ENCODE measurements at places on chromosomes 11 and 22.
A peak's percentile ranks its signal among the peaks of the same experiment; 100 is the strongest.

DNA sequence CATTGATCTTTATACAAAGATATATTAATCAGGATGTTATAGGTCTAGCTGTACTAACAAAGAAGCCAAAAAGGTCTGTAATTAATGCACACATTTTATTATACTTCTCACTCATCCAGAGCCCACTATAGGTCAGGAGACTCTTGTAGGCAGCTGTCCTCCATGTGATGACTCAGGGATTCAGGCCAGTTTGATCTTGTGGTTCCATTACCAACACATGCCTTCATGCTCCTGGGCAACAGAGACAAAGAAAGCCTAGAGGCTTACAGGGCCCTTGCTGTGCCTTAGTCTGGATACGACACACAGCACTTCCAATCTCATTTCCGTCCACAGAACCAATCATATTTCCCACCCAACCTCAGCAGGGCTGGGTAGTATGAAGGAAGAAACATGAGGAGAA is 150.3 kb upstream of the NCAM1 start:
- no peak for DNase-seq

DNA sequence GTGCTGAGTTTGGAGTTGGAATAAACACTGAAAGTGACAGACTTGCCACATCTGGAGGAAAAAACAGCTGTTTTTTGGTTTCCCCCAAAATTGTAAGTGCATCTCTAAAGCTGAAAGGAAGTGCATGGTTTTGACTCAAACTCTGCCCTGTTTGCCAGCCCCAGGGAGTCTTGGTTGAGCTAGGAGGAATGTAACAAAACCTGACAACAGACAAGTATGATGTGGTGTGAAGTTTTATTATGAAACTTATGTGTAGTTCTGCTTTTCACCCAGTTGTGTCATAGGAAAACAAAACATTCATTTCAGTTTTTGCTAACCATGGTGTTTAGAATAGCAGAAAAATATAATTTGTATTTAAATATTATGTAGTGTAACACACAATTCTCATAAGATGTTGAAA is 31.7 kb upstream of the PDE3B start:
- DNase-seq = no peak

DNA sequence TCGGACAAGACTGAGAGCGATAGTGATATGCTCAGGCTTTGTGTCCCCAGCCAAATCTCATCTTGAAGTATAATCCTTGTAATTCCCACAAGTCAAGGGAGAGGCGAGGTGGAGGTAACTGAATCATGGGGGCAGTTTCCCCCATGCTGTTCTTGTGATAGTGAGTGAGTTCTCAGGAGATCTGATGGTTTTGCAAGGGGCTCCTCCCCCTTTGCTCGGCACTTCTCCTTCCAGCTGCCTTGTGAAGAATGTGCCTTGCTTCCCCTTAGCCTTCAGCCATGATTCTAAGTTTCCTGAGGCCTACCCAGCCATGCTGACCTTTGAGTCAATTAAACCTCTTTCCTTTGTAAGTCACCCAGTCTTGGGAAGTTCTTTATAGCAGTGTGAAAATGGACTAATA is 7.5 kb upstream of the FOLR2 start:
- DNase-seq = no peak

DNA sequence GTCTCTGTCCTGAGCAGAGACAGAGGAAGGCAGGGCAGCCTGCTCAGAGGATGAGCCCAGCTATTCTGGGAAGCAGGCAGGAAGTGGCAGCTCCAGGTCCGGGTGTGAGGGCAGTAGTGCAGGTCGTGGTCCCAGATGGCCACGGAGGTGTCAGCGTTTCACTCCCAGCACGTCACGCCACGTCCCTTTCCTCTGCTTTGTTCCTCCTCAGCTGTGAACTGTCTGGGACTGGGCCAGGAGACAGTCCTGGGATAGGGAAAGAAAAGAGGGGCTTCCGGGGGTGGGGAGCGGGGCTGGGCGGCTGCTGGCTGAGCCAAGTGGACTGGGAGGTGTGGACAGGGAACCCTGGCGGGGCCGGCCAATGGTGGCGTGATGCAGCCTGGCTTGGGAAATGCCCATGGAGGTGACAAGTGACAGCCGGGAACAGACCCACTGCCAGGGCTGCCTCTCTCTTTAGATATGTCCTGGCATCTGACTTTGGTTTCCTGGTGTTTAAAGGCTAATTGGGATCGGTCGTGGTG is 64.7 kb downstream of the KCNQ1 start:
- DNase-seq = peak; percentile 0

- DNase-seq = no peak
Measured at GRCh38 chr22:30541961-30542810, 4.4 kb downstream of the SEC14L6 start.

DNA sequence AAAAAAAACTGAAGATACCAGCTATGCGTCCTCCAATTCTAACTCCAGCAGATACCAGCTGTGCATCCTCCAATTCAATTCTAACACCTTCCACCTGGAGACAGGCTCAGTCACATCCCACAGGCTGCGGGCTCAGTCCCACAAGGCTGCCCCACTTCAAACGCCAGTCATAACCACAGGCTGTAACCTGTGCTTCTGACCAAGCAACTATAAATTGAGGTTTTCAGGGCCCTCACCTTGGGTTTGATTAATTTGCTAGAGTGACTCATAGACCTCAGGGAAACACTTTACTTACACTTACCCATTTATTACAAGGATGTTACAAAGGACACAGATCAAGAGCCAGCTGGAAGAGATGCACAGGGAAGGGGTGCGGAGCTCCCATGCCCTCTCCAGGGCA is 32.4 kb upstream of the MSANTD2 start:
- no peak for DNase-seq

GRCh38 chr11:109150581-109150980 is 271.4 kb upstream of the C11orf87 start:
- no peak for DNase-seq

- no peak for DNase-seq
Measured at GRCh38 chr11:131353766-131354165, 16.6 kb upstream of the NTM start.

- no peak for DNase-seq
Measured at GRCh38 chr22:31952472-31952871, 8.1 kb downstream of the YWHAH start.

DNA sequence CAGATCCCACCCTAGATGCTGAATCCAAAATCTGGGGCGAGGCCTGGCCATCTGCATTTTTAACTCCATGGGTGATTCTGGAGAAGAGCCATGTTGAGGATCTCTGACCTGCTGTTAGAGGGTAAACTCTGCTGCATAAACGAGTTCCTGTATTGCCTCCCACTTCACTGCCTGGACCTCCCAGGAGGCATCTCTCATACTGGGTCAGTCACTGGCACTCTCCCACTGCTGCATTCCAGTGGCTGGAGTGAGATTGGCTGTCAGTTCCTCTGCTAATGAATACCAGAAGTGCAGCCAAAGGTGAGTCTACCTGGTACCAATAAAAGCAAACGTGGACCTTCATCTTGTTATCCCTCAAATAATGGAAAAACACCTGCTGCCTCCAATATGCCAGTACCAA is 10.3 kb downstream of the POLDIP3 start:
- DNase-seq = no peak

GRCh38 chr11:12222055-12222792 is 111.8 kb downstream of the MICAL2 start:
- DNase-seq = no peak

- DNase-seq = no peak
Measured at GRCh38 chr11:26227301-26227746, 104.6 kb upstream of the ANO3 start.

- DNase-seq = no peak
Measured at GRCh38 chr22:46090631-46091201, 59.6 kb upstream of the PPARA start.

DNA sequence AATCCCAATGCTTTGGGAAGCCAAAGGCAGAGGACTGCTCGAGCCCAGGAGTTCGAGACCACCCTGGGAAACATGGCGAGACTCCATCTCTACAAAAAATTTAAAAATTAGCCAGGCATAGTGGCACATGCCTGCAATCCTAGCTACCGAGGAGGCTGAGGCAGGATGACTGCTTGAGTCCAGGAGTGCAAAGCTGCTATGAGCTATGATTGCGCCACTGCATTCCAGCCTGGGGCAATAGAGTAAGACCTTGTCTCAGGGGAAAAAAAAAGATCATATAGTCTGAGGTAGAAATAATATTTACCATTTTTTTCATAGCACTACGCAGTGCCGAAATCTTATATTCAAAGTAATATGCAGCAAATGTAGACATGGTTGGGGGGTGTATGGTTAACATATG is 47.8 kb downstream of the MRTFA start:
- no peak for DNase-seq

- no peak for DNase-seq
Measured at GRCh38 chr11:59551659-59552521, 40.6 kb downstream of the OR4D9 start.

DNA sequence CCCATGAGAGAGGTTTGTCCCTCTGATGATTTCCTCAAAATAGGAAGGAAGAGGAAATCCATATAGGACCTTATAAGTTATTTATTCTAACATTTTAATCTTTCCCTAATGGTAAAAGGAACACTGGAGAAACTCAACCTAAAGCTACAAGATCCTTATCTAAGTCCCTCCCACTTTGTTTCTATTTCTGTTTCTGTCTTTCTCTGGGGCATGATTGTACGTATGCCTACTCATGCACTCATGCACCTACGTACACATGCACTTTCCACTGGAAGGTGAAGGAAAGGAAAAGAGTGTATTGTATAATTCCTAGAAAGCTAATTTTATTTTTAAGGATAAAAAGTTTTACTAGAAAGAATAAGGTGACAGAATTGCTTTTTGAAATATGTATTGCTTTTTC is 125.0 kb downstream of the RAB38 start:
- DNase-seq = no peak

GRCh38 chr11:77883775-77884174 is 62.8 kb downstream of the AAMDC start:
- no peak for DNase-seq

GRCh38 chr11:33207408-33207985 is 46.2 kb upstream of the CSTF3 start:
- no peak for DNase-seq

DNA sequence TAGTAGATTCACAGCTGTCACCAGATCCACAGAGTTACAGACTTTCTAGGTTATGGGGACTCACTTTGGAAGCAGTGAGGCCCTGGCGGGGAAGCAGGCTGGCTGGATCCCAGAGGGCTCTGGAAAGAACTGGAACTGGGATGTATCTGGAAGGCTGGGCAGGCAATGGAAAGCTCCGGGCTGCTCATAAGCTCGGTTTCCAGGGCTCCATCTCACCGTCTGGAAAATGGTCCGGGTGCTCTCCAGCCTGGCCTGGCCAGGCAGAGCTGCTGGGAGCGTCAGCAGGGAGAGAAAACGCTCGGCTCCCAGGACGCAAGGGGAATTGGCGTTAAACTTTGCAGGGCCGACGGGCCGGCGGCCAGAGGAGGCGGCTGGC is 335 bp upstream of the SEZ6L start:
- no peak for DNase-seq

- DNase-seq = no peak
Measured at GRCh38 chr11:133181066-133181465, 351.2 kb downstream of the OPCML start.

GRCh38 chr11:112817376-112817775 is 143.8 kb upstream of the NCAM1 start:
- DNase-seq = no peak

GRCh38 chr22:27877501-27877900 is 41.6 kb downstream of the PITPNB start:
- no peak for DNase-seq

DNA sequence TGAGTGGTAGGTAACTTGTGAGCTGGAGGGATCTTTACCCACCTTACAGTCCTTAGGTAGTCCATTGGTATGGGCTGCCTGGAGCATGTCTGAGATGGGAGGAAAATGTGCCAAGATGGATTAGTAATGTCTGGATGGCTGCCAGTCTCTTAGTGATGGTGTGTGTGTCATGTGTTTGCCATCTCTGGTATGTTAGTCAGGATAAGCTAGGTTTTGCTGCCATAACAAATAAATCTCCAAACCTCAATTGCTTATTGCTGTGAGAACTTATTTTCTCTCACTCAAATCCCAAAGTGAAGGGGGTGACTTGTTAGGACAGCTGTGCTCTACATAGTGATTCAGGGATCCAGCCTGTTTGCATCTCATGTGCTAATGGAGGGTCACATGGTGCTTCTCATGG is 40.9 kb upstream of the MYEOV start:
- no peak for DNase-seq

DNA sequence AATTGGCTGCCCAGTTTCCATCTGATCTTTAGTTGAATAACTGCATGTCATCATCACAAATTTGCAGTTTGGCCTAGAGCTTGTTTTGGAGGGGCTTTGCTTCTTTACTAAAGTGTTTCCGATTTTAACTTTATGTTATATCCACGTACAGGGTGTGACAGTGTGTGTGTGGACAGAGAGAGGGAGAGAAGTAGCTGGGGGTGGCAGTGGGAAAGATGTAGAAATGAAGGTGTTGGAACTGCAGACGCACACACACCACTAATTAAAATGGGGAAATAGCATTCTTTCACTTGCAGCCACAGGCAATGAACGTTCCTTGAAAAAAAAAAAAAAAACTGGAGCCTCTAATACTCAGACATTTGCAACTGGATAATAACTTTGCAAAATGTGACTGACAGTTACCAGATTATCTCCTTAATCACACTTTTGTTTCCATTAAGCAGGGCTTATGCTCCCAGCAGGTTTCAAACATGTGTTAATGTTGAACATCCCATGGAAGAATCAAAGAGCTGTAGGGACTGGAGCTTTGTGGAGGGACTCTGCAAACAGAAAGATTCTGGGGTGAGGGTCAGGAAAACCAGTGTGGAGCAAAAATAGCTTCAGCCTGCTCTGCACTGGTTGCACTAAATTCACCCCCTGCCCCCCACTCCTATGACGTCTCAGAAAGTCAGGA is 238.1 kb upstream of the TENM4 start:
- DNase-seq = no peak

GRCh38 chr11:8019314-8020243 is 32.4 kb downstream of the EIF3F start:
- no peak for DNase-seq

DNA sequence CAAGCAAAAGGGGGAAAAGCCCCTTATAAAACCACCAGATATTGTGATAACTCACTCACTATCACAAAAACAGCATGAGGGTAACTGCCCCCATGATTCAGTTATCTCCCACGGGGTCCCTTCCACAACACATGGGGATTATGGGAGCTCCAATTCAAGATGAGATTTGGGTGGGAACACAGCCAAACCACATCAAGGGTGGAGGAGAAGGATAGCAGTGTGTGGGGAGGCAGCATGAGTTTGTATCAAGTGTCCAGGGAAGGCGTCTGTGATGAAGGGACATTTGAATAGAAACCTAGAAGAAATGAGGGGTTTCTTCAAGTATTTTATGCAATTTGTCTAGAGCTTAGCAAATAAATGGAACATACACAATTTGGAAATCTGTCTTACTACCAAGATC is 98.2 kb downstream of the SLC1A2 start:
- no peak for DNase-seq

GRCh38 chr11:33742249-33742851 is 6.1 kb upstream of the CD59 start:
- no peak for DNase-seq

- DNase-seq = peak; percentile 39
Measured at GRCh38 chr11:46348566-46349401, 1.5 kb downstream of the DGKZ start.

Data from activated CD4-positive, alpha-beta T cell treated with anti-CD3 and anti-CD28 coated beads for 1 hour (primary cell).